ENCODE measurements at places on chromosomes 2 and 18.
A peak's percentile ranks its signal among the peaks of the same experiment; 100 is the strongest.

DNA sequence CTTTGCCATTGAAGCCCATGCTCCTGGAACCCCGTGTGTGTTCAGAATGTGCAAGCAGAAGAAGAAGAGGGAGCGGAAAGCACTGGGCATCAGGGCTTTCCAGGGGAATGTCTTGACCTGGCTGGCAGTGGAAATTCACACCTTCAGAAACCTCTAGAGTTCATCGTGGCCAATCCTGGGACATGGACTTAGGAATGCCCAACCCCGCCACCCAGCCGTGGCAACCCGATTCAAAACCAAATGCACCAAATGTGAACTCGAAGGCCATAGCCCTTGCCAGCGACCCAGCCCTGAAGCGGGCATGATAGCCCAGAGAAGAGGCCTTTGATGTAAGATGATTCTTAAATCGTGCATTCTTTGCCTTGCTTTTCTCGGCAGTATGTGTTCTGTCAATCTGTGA is 69.4 kb downstream of the ADI1 start:
- DNase-seq = no peak

DNA sequence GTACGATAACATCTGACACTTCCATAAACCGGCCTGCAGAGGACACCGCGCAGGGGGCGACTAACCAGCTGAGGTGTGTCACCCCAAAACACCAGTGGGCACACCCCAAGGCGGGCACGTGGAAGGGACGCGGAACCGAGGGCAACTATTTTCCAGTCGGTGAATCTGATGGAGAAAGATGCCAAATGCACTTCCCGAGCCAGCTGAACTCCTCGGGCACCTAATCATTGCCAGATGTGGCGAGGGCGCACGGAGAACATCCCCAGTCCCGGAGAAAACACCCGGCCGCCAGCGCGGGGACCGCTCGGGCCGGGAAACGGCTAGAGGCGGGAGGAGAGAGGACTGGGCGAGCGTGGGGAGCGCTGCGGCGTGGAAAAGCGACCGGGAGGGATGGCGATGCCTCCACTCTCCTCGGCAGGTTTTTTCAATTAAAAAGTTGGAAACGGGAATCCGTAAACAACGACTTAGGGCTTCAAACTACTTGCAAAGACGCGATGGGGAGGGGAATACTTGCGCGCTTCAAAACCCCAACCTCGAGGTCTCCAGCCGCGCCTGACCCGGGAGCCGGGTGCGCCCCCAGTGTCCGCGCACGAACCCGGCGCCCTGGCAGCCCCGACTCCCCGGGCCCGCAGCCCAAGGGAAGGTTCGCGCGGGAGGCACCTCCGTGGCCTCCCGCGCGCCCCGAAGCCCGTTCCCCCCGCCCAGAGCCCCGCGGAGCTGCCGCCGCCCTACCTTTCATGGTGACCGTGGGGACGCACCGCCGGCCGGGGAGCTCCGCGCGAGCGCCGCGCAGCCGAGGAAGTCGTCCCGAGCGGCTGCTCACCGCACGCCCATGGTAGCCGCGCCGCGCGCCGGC is 497 bp downstream of the COLEC12 start:
- DNase-seq = no peak

DNA sequence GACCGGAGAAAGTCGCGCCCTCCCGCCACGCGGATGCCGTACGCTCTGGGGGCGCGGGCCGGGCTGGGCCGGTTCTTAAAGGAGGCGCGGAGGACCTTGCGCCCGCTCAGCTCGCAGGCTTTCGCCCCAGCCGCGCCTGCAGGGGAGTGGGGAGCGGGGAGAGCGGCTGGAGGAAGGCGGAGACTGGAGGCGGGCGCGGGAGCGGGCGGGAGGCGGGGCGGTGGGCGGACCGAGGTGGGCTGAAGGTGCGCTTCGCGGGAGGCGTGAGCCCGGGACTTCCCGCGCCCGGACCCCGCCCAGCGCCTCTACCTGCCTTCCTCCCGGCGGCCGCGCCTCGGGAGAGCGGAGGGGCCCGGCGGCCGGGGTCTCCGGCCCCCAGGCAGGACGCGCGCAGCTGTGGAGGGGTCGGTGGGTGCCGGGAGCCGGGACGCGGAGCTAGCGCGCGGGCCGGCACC is at the start of gene ADRA2B:
TSS of gene ADRA2B (minus strand) at position 148 of the 455 bp plus-strand sequence. CDS start 422 bp downstream, outside the sequence.
- DNase-seq = peak; percentile 74

DNA sequence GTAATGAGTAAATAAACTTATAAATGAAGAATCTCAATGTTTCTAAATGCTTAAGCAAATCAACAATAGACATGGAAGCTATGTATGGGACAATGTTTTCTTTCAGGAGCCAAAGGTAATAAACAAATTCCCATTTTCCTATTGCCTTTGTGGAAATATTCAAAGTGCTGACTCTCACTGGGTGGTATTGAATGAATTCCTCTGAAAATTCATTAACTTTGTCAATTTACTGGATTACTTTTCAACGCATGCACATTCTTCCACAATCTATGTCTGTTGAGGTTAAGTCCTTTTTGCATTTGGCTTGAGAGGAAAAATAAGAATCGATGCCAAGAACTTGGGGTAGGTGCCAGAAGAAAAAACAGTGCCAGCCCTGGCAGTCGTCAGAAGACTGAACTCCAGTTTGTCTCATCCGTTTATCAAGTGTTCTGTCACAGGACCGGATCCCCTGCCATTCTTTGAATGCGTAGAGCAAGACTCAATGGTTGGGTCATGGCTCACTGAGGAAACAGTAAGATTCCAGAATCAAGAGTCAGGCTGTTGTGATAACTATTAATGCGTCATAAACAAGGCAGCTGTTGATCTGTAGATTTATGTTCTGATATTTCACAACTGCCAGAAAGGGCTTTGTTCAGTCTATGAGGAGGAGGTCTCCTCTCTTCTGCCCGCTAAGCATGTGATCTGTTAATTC is 133.3 kb downstream of the GFPT1 start:
- DNase-seq = no peak

DNA sequence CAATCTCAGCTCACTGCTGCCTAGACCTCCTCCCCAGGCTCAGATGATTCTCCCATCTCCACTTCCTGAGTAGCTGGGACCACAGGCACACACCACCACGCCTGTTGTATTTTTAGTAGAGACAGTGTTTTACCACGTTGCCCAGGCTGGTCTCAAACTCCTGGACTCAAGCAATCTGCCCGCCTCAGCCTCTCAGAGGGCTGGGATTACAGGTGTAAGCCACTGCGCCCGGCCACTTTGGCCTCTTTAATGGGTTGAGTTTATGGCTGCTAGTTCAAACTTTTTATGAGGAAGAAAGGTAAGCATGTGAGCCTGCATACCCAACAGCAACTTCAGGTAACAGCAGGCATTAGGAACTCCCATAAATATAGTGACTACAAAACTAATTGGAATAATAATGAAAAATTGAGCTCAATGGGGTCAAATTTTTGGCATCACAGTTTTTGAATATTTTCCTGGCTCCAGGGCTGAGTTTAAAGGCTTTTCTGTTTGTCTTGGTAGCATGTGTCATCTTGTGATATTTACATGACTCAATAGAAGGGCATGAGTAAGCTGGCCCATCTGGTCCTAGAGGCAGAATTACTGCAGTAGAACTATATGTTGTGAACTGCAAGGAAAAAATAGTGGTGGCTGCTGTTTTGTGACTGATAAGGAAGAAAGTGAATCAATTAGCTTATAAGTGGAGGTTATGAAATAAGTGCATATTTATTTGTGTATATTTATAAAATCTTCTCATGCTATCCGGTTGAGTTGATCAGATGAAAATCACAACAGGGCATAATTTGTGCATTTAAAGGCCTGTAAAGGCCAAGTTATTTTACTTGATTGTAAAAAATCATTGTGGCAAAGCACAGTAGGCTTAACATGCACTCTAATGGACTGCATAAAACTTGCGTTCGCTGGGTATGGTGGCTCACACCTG is 24.8 kb downstream of the GALM start:
- DNase-seq = no peak

DNA sequence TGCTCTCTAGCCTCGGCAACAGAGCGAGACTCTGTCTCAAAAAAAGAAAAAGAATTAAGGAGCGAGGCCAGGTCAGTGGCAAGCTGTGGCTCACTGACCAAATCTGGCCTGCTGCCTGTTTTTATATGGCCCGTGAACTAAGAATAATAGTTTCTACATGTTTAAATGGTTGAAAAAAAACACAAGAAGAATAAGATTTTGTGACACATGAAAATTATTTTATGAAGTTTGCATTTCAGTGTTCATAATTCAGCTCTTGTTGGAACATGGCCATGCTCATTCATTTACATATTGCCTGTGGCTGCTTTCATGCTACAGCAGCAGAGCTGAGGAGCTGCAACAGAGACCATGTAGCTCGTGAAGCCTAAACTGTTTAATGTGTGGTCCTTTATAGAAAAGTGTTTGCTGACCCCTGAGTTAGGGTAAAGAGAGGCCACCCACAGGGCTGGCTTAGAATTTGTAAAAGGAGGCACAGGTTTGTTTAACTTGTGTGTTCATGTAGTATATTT is 59.5 kb downstream of the MFSD6 start:
- DNase-seq = no peak

DNA sequence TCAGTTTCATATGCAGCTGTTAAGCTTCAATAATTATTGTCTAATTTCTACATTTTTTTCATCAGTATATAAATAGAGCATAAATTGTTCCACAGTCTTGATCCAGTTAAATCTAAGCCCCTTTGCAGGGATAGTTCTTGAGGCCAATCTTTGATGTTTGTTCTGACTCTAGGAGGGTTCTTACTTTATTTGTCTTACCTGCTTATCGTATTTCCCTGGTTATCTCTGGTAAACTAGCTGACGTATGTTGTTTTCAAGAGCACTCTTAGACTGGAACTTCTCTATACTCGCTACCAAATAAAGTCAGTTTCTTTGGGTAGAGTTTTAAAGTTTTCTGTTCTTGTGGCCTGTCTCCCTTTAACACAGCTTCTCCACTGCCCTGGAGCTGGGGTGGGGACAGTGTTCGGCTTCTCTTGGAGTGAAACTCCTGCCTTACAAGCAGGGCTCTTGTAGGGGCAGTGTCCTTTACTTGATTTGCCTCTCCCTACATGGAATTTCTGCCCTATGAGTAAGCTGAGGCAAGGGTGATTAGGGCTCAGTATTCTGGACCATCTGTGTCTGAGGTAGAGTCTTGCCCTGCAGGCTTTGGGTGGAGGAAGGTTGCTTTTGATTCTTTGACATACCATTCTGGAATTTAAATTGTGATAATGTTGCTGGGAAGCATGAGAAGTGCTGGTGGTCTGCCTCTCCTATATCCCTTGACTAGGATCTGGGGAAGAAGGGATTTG is 90.3 kb downstream of the PTPN4 start:
- DNase-seq = no peak

- peak; percentile 3 for DNase-seq
Observed at GRCh38 chr2:74199275-74199701, 873 bp downstream of the MTHFD2 start.

- no peak for DNase-seq
Observed at GRCh38 chr18:61743775-61744531, 148.9 kb downstream of the RNF152 start.

GRCh38 chr2:112728378-112729175 is 7.8 kb downstream of the NT5DC4 start:
- DNase-seq = no peak

- DNase-seq = no peak
Observed at GRCh38 chr2:215431778-215432758, 3.8 kb downstream of the FN1 start.

- DNase-seq = no peak
Observed at GRCh38 chr2:229821316-229821715, 100.5 kb downstream of the TRIP12 start.

GRCh38 chr2:42842466-42842865 is 50.1 kb upstream of the HAAO start:
- DNase-seq = no peak

GRCh38 chr2:58634653-58635370 is 393.7 kb upstream of the FANCL start:
- no peak for DNase-seq

DNA sequence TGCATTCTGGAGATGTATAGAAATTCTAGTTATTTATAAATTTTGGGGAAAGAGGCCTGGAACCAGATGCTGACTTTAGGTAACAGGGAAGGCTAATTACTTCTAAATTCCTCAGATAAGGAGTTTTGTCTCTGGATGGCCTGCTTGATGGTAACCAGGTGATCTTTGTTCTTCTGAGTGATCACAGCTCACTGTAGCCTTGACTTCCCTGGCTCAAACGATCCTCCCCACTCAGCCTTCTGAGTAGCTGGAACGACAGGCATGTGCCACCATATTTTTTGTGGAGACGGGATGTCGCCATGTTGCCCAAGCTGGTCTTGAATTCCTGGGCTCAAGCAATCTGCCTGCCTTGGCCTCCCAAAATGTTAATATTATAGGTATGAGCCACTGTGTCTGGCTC is 54.4 kb upstream of the MSH6 start:
- no peak for DNase-seq

Measured in CD8-positive, alpha-beta memory T cell (primary cell).